ENCODE measurements at places on chromosomes 4 and X.

DNA sequence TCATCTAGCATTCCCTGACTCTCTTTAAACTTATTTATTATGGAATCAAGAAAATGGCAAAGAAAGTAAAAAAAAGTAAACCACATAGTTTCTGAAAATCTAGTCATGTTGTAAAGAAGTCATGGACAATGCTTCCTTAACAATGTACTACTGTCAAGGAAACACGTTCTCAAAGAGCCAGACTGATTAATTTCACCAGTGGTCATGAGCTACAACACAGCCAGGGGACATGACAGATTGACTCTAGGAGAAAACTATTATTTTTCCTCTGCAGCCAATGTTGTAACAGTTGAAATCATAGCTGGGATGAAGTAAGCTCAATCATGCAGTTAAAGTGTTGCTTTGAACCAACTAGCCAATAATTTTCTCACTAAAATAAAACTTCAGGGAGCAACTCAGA lies 109.2 kb downstream of the MAPK10 start:
- DNase-seq = no peak

GRCh38 chr4:95466791-95467190 lies 82.0 kb downstream of the UNC5C start:
- DNase-seq = no peak

- DNase-seq = no peak
These were observed 328.7 kb downstream of the EPHA5 start for GRCh38 chr4:65341557-65341956.

DNA sequence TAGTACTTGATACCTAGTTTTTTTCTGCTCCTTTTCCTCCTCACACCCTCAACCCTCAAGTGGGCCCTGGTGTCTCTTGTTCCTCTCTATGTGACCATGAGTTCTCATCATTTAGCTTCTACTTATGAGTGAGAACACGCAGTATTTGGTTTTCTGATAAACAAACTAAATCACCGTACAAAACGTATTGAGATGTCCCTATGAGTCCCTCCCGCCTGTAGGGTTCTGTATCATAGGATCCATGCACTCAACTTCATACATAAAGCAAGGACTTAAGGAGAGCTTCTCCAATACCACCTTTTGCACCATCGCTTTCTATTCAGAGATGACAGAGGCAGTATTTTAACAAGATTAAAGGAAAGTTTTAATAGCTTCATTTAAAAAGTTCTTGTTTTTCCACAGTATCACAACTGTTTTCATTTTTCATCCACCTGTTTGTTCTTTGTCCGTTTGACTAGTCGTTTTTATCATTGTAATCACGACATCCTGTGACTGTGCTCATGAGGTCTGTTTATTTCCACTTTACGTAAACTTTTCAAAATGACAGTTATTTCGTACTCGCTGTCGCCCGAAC lies 457 bp upstream of the RAB9A start:
- no peak for DNase-seq

- no peak for DNase-seq
These were observed 17.8 kb upstream of the HUWE1 start for GRCh38 chrX:53704294-53704693.

GRCh38 chr4:46388857-46389256 lies 1.1 kb downstream of the GABRA2 start:
- DNase-seq = no peak

GRCh38 chr4:13782231-13782630 lies 154.7 kb upstream of the BOD1L1 start:
- DNase-seq = no peak

DNA sequence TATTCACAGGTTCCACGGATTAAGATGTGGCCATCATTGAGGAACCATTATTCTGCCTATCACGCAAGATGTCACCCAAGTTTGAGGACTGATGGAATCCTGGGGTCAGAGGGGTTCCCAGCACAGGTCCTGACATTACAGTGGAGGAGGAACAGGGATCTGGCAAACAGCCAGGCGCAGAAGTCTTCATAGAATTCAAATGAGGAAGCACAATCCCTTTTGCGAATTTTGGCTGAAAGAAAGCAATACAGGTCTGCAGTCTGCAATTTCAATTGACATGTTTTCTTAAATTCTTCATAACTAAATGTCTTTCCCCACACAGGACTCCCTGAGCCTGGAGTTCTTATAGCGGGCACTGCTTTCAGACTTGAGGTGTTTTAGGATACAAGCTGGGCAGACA lies 14.5 kb downstream of the DOCK11 start:
- no peak for DNase-seq

- peak; percentile 10 for DNase-seq
These were observed 144.4 kb downstream of the GLRA2 start for GRCh38 chrX:14673764-14674163.

GRCh38 chr4:114146947-114147618 lies 167.6 kb upstream of the ARSJ start:
- DNase-seq = no peak

DNA sequence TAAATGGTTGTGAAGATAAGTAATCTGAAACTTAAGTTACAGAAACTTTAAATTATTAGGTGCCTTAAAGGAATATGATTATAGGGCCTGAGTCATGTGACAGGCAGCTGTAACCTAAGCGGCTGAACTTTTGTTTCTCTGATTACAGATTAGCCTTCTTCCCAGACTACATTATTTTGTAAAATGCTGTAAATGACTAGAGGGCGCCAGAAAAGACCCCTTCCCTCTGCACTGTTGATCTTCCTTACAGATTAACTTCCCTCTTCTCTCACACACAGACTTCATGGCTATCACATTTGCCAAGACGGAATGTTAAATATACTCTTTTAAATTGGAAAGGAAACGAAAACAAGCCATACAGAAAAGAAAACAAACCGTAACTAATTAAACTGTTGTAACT lies 96.6 kb downstream of the EVC2 start:
- no peak for DNase-seq

- peak; percentile 63 for DNase-seq
These were observed 24.4 kb downstream of the RTL5 start for GRCh38 chrX:72107320-72107719.

DNA sequence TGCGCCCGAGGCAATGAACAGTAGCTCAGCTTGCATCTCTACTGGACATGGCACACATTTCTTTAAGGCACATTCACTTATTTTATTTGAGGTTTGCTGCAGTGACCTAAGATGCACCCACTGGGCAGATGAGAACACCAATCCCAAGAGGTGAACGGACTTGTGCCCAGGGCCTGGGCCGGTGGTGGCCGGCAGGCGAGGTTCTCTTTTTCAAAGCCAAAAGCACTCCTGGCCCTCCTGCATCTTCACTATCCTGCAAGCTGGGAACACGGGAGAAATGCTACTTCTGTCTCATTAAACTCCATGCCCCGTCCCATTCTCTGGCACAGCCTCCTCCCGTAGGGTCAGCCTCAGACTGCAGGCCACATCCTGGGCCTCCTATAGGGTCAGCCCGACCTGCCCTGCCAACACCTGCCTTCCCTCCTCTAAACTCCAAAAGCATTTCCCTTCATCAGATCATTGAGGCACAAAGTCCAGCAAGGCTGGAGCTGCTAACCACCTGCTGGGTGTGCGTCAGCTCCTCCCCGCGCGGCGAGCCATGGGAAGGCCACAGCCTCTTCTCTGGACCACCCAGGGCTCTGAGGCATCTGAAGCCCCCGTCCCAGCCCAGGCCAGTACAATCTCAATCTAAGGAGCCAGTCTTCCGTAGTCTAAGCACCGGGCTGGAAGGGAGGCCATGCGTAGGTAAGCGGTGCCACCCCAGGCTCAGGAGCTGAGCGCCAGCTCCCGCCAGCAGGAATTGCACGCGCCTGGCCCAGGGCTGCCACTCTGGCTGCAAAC lies 166.1 kb downstream of the AFAP1 start:
- DNase-seq = no peak

All from NK-92 treated with Interleukin-12 subunit alpha and Interleukin-12 subunit beta, amount 100 ng/mL, for 24 hours (cell line).